HT1080 (cell line): ENCODE measurements at places on chromosomes 11 and 22.

DNA sequence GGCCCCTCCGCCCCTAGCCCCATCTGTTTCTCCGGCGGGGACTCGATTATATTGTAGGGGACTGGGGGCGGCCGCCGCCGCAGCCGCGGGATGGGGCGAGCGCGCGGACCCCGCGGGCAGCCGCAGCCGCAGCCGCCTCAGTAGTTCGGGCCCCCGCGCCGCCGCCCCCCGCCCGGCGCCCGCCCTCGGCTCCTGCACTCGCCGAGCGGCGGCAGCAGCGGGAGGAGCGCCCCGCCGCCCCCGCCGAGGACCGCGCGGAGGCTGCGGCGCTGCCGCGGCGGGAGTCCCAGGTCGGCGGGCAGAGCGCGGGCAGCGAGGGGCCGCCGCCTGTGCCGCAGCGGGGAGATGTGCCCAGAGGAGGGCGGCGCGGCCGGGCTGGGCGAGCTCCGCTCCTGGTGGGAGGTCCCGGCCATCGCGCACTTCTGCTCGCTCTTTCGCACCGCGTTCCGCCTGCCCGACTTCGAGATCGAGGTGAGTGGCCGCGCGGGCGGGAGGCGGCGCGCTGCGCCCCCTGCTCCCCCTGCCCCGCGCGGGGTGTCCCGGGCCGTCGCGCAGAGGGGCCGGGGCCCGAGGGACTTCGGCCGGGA, at the start of gene CECR2:
CECR2 (plus strand) TSS at position 22 of the 587 bp plus-strand sequence; CDS start at position 346, 324 bp downstream.
- DNase-seq, result no peak

DNA sequence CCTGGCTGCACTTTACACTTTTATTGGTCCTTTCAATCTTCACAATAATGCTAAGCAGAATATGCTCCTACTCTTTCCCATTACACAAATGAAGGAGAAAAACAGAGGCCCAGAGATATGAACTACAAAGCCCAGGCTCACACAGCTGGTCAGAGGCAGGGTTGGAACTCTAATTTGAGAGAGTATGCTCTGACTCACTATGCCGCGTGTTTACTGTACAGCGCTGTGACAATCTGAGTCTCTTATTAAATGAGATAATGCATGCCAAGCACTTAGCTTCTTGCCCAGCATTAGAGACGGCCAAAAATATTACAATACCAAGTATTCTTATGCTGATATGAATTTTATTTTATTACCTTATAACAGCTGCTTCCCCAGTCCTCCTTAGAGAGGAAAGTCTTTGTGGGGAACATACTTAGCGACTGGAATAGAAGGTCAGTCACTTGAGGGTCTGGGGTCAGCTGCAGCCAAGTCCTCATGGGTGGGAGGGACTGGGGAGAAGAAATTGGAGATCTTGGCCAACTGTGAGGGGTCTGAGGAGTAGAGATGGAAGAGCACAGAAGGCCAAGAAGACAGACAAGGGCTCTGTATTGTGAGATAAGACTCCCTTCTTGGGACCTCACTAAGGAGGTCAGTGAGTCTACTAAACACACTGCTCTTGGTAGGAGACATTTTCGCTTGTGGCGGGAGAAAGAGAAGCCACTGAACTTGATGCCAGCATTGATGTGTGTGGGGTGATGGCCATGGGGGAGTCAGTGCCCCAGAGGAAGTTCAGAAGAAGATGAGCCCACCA, 150.8 kb upstream of the TIMP3 start:
- DNase-seq, result no peak

DNA sequence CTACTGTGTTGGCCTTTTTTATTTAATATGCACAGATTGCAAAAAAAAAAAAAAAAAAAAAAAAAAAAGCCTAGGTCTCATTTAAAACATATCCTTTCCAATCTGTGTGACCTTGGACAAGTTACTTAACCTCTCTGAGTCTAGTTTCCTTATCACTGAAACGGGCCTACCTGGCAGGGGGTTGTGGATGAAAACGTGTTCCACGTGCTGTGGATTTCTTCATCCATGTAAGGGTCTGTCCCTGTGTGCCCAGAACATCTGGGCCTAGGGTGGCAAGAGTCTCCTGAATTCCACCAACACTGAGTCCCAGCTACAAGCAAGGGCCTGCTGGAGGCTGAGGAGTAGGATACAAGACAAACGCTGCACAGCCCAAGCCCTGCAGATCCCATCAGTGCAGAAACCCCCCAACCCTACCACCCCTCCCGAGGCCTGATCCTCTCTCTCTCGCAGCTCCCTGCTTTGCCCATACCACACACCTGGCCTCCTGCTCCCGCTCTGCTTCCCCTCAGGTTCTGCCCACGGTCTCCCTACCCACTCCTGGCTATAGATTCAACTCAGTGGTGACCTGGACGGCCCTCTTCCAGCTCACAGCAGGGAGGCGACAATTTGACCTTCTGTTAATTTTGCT, 4.7 kb upstream of the GNAZ start:
- DNase-seq, result no peak

DNA sequence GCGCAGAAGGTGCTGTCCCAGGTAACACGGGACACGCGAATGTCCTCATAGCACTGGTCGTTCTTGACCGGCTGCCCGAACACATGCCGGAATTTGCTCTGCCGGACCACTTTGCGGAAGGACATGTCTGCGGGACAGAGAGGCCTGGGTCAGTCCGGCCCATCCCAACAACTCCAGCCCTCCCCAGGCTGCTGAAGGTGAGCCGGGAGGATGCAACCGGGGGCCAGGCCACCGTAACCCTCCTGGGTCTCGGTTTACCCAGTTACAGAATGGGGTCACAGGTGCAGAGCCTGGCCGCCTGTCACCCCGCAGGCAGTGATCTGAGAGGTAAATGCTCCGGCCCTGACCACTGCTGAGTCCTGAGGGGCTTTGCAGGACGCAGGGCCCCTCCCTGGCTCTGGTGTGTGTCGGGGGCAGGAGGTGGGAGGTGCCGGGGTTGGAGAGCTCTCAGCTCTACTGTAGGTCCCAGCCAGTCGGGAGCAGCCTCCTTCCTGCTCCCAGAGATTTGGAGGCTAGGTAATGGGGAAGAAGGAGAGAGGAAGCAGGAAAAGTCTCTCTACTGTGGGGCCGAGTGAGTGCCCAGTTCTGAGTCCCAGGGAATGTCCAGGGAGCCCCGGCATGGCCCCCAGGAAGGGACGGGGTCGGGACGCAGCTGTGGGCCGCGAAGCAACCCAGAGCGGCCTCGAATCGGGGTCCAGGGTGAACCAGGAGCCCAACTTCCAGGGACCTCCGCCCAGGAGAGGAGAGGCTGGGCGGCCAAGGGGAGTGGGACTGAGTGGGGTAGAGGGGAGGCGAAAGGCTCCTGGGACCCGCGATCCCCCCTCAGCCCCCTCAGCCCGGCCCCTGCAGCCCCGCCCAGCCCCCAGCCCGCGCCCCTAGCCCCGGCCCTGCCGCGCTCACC, 522 bp downstream of the CORO1B start:
- no peak for DNase-seq

GRCh38 chr22:27795053-27795452, 6.5 kb downstream of the MN1 start:
- no peak for DNase-seq

DNA sequence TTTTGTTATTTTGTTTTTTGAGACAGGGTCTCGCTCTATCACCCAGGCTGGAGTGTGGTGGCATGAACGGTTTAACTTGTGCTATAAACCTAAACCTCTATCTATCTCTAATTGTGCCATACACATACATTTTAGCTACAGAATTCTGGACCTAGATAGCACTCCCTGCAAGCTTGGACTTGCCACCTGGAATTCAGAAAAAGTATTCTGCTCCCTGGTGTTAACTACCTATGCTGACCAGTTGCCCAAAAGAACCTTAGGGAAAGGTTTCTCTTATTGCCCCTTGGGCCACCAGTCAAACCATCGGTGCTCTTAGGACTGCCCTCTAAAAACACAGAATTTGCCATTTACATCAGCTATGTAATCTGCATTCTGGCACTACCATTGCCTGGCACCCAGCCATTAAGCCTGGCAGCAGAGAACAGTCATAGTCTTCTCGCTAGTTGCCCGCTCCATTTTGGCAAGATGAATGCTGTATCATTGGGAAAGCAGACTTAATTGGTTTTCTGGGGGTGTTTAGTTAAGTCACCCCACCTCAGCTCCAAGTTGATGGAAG, 55.3 kb downstream of the ETS1 start:
- DNase-seq, result no peak

GRCh38 chr11:126841999-126842398, 158.6 kb downstream of the KIRREL3 start:
- no peak for DNase-seq

GRCh38 chr11:66478729-66479393, 1.4 kb upstream of the DPP3 start:
- DNase-seq, result peak; percentile 17
